Karpas-422 (cell line): ENCODE measurements at places on chromosomes 2 and 18.

GRCh38 chr2:29480426-29480825, 365.2 kb downstream of the CLIP4 start:
- DNase-seq: peak; percentile 45

- no peak for DNase-seq
These were observed 8.4 kb upstream of the HNRNPLL start for GRCh38 chr2:38610851-38611801.

- DNase-seq: no peak
These were observed 68.8 kb downstream of the UNC80 start for GRCh38 chr2:209840434-209840833.

DNA sequence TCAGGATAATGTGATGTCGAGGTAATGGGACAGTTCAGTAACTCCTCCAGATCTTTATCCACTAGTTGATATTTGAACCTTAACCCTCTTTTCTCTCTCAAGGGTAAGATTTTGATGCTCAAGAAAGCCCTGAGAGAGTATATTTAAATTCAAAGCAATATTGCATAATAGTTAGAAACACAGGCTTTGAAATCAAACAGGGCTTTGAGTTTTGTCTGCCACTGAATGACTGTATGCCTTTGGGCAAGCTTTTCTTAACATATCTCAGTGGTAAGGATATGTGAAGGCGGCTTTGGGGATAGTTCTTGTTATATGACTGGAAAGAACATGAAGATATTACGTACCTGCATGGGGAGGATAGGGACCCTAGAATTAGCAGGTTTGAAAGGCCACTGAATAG, 11.1 kb downstream of the ITPRID2 start:
- DNase-seq: no peak

- no peak for DNase-seq
These were observed 71.5 kb downstream of the EDAR start for GRCh38 chr2:108917526-108917925.

- no peak for DNase-seq
These were observed 46.2 kb downstream of the INHBB start for GRCh38 chr2:120391911-120392665.

GRCh38 chr2:14866736-14867352, 234.3 kb downstream of the LRATD1 start:
- no peak for DNase-seq

DNA sequence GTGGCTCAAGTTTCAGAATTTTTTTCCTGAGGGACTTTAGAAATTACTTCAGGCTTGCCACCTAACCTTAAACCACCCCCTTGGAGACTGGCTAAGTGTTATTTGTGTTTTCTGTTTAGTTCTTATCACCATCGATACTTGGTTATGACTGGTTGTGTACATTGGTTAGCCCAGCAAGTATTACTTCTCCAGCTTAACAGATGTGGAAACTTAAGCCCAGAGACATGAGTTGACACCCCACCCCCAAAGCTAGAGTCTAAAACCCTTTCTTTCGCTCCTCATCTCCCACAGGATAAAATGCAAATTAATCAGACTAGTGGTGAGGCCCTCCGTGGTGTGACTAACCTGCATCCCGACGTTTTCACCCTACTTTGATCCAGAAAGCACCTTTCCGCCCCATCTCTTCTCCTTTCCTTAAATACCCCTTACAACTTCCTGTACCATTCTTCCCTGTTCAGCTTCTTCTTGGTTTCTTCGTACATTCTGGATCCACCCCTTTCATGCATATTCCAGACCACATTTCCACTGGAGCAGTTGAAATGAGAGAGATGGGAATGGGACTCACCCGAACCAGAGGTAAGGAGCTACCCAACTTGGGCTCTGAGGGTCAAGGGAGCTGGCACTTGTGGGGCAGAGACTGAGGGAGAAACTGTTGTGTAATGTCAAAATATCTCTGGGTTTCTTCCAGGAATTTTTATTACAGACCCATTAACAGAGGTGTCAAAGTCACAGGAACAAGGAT, 819 bp upstream of the MAP3K2 start:
- DNase-seq: peak; percentile 58

GRCh38 chr2:50955081-50955480, 76.9 kb downstream of the NRXN1 start:
- no peak for DNase-seq
